Retinal pigment epithelial cell (primary cell): ENCODE measurements at places on chromosomes 5 and 9.

DNA sequence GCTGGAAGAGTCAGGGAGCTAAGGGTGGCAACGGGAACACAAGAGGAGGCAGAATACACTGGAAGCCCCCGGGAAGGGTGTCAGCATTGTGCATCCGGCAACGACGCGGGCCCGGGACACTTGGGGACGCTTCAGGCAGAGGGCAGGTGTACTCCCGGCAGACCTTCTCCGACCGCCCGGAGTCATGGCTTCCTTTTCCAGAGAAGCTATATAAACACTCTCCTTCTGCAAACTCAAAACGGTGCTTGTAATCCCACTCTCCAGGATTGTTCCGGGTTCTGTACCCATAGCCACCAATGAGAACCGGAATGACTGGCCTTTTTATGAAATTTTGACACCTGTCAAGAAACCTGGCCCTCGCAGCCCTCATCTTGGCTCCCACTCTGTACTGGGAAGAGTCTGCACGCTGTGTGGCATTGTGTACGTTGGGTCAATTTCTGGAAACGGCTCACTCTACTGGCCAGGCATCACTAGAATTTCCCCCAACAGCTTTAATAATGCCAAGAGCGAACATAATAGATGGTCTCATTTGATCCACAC, 462 bp upstream of the MCC start:
- DNase-seq = no peak

DNA sequence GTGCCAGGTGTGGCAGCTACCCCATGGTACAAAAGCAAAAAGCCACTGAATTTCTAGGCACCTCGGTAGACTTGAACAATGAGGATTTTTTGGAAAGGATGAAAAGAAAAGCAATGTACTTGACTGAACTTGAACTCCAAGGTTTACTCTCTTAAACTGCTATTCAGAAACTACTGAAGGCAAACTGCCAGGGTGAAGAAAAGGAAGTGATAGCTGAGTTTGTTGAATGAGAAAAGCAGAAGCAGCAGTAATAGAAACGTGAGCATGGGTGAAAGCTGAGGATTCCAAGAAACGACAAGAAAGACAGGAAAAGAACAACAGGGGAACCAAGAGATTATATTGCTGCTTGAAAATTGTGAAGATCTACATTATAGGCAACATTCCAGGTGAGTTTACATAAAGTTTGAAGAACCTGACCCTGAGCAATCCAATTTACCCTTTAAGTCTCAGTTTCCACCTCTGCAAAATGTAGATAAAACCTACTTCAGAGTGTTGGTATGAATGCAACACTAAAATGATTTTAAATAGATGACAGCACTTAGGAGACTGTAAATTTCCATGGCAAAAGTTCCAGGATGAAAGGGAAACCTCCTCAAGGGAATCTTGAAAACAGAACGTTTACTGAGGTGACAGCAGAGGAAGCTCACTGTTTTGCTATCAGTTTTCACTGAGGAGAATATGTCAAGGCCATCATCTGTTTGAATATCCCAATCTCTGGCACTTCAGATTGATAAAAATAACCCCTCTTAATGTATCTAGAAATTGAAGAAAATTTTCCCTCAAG, 245.8 kb downstream of the SPATA31D1 start:
- DNase-seq = no peak

- no peak for DNase-seq
Observed at GRCh38 chr9:117470902-117471301, 56.0 kb upstream of the ASTN2 start.

DNA sequence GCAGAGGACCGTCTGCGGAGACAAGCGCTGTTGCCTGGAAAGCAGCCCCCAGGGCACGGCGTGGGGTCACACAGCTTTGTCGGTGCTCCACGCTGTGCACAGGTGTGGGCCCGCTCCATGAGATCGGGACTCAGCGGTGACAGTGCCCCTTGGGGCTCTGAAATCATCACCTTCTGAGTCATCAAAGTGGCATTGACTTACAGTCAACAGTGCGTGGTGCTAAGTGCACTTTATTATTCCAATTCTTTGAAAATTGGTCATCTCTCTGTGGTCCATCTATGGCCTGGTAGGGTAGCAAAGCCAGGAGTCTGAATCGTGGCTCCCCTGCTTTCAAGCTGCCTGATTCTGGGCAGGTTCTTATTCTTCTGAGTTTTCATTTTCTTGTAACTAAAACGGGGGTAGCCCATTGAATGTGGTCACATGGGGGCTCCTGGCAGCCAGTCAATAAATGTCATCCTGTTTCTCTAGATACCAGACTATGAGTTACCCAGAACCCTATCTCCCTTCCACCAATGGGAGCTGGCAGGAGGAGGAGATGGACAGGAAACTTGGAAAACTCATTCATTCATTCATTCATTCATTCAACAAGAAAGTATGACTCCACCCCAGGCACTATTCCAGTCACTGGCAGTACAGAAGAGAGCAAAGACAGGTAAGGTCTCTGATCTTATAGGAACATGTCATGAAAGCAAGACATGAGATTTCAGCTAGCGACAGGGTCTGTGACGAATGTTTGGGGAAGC, 20.3 kb upstream of the UNC5A start:
- no peak for DNase-seq

- no peak for DNase-seq
Observed at GRCh38 chr5:158463938-158464337, 605.0 kb upstream of the CLINT1 start.

DNA sequence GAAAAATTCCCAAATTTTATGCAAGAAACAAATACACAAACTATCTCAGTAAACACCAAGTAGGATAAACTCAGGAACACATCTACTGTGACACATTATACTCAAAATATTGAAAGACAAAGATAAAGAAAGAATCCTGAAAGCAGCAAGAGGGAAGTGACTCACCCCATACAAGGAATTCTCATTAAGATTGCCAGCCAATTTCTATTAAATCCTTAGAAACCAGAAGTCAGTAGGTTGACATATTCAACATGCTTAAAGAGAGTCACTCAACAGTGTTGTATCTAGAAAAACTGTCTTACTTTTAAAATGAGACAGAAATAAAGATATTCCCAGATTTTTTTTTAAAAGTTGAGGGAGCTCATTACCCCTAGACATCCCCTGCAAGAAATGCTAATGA, 15.5 kb downstream of the SPATA31E1 start:
- peak; percentile 10 for DNase-seq
